ENCODE measurements at places on chromosomes 1 and 21.

GRCh38 chr21:35328856-35329455 is 279.9 kb upstream of the RUNX1 start:
- no peak for DNase-seq

GRCh38 chr1:171470726-171471125 is 14.6 kb upstream of the PRRC2C start:
- DNase-seq = no peak

- no peak for DNase-seq
Observed at GRCh38 chr21:37866027-37866426, 50.2 kb downstream of the KCNJ6 start.

- no peak for DNase-seq
Observed at GRCh38 chr1:63000508-63000907, 216.6 kb downstream of the ATG4C start.

Measured in stimulated activated naive CD8-positive, alpha-beta T cell treated with anti-CD3 and anti-CD28 coated beads, Interleukin-15, Interleukin-2, amounts not matched to agents 100 U/mL and 50 U/mL, for 24 hours (primary cell).